Cerebellar cortex (tissue), 1 donor: ENCODE measurements at places on chromosomes 7 and 10.

GRCh38 chr7:132291481-132291880, 284.8 kb downstream of the PLXNA4 start:
- DNase-seq = no peak

GRCh38 chr7:9091282-9091681, 657.9 kb downstream of the NXPH1 start:
- no peak for DNase-seq

DNA sequence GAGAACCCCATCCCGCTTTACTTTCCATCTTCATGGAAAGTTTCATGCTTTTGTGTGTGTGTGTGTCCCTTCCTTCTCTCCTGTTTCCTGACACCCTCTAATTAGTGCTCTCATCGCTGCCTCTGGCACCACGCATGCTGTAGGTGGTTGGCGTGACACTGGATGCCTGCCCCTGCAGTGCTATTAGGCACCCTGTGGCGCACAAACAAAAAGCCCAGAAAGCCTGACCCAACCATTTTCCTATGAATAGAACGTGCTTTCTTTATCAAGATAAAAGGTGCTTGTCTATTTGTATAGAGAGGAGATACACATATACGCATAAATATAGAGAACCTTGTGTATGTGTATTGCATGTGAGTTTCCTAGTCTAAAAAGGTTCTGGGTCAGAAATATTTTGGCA, 120.8 kb upstream of the CDCA7L start:
- DNase-seq = no peak

DNA sequence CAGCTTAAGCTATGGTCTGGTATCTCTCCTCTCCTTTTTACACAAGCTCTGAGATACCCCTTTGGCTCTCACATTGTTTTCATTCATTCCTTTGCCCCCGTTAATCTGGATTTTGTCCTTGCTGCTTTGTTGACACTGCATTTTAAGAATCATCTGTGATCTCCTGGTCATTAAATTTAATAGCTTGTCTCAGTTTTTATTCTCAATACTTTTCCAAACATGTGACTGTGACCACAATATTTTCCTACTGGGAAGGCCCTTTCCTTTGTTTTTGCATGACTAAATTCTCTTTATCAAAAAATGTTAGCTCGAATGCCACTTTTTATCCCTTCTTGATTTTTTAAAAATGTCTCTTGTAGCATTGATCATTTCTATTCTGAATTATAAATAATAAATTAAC, 171.2 kb downstream of the SUGCT start:
- no peak for DNase-seq

- DNase-seq = no peak
Measured at GRCh38 chr7:132430861-132431822, 145.1 kb downstream of the PLXNA4 start.

DNA sequence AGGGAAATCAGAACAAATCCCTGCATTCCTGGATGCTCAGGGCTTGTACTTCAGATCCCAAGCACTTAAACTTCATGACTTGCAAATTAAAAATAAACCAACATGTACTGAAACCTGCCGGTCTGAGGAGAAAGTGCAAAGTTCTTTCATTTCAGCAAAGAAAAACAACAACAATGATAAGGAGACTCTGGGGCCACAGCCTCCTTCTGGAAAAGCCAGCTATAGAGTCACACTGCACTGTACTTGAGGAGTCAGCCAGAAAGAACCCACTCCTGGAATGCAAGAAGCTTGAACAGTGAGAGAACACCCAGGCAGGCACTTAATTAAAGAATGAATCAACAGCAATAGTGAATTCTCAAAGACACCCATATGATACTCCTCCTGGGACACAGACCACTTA, 49.7 kb upstream of the TM9SF3 start:
- DNase-seq = no peak

- no peak for DNase-seq
Measured at GRCh38 chr10:59628456-59628855, 81.2 kb downstream of the SLC16A9 start.

- no peak for DNase-seq
Measured at GRCh38 chr10:90743291-90743690, 114.5 kb downstream of the HTR7 start.

DNA sequence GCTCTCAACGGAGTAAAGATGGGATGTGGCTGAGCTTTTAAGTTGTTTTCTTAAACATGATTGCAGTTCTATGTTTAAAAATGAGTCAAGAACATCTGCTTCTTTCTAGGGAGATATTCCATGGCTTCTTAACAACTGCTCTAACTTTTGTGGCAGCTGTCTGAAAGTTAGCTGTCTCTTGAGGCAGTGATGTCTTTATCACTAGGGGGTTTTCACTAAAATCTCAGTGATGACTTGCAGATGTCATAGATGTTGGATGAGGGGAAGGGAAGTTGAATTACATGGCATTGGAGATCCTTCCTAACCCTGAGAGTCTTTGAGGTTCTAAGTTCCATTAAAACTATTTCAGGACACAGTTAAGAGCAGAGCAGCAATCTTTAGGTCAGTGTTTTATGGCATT, 43.5 kb downstream of the PRKG1 start:
- DNase-seq = no peak

DNA sequence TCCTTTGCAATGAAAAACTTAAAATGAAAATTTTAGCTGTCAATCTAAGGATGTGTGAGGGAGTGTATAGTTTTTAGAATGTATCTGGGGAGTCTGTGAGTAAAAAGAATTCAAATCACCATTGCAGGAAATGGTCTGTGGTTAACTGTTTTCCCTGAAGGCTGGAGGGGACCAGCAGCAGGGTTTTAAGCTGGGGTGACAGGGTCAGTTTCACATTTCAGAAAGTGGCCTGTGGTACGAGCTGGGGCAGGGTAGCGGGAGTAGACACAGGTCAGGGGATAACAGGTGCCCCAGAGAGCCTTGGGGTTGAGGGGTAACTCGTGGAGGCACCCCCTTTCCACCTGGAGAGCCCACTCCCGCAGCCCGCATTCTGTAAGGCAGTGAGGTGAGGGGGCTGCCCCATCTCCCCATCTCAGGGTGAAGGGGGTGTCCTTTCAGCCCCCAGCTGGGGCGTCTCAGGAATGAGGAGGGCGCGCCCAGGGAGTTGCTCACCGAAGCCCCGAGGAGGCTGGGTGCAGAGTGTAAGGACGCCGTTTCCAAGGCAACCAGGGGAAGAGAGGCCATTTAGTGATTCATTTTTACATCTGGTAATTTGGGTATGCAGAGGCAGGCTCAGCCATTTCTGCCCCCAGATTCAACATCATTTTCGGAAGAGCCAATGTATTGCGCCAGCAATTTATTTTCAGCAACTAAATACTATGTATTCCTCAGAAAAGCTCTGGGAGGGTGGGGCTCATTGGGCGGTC, 168.9 kb downstream of the SLIT1 start:
- no peak for DNase-seq

- DNase-seq = peak; percentile 62
Measured at GRCh38 chr10:11019724-11020547, 2.3 kb downstream of the CELF2 start.

DNA sequence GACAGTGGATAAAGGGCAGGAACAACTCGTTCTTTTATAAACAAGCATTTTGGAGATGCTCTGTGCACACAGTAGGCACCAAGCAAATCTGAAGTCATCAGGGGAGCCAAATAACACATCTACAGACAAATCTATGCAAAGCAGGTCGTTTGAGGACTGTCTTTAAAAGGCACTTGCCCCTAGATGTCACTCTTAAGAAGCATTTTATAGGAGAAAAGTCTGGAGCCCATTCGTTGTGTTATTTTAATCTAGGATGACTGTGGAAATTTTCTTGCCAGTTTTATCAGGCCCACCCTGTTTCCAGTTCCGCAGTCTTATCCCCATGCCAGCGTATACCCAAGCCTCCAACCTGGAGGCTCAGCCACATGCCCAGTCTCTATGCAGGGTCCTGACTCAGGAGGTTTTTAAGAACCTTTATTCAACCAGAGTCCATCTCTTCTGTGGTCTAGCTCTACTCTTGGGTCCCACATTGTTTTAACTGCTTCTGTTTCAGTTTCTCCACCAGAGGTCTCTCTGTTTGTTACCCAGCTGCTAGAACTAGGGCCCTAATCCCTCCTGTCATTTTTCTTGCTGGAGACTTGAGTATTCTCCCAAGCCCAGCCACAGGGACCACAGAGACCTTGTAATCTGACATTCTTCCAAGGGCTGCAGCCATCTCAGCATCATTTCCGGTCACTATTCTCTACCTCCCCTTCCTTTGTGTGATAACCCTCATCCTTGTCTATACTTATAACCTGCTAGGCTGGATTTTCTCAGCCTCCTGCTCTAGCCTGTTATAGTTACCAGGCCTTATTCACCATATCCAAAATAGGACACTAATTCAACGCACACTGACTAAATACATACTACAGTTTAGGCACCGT, 26.7 kb downstream of the PIK3CG start:
- peak; percentile 25 for DNase-seq

GRCh38 chr10:46270086-46270811, 16.5 kb upstream of the ANTXRL start:
- DNase-seq = no peak

GRCh38 chr7:66330961-66331360, 125.8 kb downstream of the TPST1 start:
- DNase-seq = no peak

GRCh38 chr7:158453663-158454062, 134.0 kb downstream of the PTPRN2 start:
- DNase-seq = no peak

DNA sequence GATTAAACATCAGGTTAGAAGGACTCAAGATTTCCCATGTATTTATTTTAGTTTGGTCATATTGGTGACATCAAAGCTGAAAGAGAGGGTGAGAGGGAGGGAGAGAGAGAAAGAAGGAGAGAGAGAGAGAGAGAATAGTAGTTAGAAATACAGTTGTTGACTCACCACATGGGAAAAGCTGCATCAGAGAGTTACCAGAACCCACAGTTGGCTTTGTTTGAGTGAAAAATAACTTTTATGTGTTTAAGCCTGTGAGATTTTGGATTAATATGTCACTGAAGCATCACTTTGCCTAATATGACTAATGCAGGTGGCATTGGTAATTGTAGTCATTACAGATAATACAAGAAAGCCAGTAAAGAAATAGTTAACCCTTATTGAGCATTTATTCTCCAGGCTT, 303.9 kb downstream of the REEP3 start:
- DNase-seq = no peak
